ENCODE measurements at places on chromosomes 3 and 15.

GRCh38 chr3:31247850-31248562 is 284.7 kb upstream of the STT3B start:
- DNase-seq = no peak

GRCh38 chr3:196645897-196646665 is 6.6 kb downstream of the NRROS start:
- DNase-seq = no peak

DNA sequence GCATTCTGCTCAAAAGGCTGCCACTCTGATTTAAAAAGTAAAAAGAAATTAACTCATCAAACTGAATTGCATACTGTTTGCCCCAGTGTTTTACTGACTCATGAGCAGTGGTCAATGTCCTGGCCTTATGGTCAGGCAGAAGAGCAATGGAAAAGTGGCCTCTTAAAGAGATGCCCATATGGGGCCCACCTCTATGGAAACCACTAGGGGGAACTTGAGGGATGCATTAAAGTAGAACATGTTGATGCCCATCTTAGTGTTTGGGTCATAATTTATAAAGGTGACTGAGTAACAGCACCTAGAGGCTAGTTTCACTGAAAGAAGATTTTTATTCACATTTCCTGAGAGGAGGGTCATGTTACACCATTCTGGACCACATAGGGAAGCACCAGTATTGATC is 66.5 kb upstream of the RNU6-1 start:
- no peak for DNase-seq

DNA sequence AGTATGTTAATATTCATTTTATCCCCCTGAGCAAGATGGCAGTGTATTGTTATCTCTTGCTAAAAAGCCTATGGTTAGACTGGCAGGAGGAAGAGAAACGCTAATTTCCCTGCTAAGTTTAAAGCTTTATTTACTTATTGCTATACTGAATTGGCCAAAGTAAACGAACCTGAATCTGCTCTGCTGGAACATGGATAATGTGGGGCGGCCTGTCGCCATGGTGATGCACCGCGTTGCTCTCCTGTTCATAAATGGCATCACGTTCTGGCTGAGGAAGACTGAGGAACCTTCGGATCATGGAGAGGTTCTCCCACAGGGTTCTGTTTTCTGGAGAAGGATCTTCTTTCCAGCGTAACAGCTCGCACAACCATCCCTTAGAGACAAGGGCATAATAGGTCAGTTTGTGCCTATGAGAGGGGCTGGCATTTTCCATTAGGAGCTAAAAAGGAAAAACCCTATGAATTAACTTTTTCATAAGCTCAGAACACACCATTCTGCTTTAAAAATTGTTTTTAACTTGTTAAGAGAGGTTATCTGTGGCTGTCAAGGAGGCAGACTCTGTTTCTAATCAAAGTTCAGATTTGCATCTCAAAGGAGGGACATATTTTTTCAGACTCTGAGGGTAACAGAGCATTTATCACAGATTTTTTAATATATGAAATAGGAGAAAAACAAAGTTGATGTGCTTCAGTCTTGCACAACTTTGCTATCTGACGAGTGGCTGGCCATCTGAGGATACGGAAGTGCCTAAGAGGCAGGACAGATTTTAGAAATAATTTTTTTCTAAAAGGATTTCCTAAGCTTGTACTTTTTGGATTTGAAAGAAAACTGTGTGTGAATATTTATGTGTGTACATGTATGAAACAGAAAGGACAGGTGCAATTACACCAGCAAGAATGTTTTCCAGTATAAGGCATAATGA is 73.1 kb downstream of the SATB1 start:
- no peak for DNase-seq

- DNase-seq = no peak
Observed at GRCh38 chr3:118089563-118089962, 945.1 kb downstream of the IGSF11 start.

- DNase-seq = no peak
Observed at GRCh38 chr3:24508423-24508839, 13.8 kb upstream of the THRB start.

DNA sequence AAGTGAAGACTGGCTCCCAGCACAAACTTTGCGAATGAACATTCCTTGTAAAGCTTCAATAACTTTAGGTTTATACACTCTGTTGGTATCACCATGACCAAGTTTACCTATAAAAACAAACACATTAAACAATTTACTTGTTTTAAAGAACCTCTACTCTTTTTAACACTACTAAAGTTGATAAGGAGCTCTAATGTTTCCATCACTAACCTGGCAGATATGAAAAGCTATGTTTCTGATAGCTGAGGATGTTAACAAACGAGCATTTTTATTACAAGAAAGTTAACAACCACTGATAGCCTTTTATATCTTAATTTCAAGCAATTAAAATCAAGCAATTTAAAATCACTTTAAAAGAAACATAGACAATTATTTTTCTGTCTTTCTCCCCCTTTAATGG is 80.8 kb downstream of the HERC1 start:
- no peak for DNase-seq

GRCh38 chr3:178324356-178324755 is 211.9 kb upstream of the KCNMB2 start:
- no peak for DNase-seq

GRCh38 chr15:41923401-41923997 is 29.6 kb upstream of the SPTBN5 start:
- DNase-seq = no peak

- DNase-seq = no peak
Observed at GRCh38 chr3:94132777-94133176, 69.9 kb downstream of the NSUN3 start.

DNA sequence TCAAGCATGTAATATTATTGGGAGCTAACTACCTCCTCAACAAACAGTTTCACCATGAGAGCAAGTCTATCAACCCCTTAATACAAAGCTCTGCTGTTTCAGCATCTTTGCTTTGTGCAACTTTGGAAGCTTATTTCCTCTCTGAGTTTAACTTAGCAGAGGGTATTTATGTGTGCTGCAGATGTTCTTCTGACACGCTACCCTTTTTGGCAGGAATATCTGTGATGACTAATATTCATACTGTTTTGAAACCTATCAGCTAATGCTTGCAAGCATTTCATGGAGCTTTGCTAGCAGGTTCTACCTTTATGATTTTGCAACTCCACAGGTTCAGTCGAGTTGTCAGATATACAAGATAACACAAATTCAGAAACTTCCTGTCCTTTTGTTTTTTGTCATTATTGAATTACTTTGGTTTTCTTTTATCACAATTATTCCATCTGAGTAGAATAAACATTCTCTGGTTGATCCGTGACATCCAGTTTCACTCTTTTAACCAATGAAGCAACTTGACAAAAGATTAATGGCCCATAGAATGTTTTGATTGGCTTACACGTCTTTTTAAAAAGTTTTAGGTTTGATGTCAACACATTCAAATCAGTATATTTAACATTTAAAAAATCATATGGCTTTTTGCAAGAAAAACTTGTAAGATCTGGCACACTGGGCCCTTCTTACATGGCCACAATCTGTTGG is 1.7 kb upstream of the SLC9A9 start:
- no peak for DNase-seq

DNA sequence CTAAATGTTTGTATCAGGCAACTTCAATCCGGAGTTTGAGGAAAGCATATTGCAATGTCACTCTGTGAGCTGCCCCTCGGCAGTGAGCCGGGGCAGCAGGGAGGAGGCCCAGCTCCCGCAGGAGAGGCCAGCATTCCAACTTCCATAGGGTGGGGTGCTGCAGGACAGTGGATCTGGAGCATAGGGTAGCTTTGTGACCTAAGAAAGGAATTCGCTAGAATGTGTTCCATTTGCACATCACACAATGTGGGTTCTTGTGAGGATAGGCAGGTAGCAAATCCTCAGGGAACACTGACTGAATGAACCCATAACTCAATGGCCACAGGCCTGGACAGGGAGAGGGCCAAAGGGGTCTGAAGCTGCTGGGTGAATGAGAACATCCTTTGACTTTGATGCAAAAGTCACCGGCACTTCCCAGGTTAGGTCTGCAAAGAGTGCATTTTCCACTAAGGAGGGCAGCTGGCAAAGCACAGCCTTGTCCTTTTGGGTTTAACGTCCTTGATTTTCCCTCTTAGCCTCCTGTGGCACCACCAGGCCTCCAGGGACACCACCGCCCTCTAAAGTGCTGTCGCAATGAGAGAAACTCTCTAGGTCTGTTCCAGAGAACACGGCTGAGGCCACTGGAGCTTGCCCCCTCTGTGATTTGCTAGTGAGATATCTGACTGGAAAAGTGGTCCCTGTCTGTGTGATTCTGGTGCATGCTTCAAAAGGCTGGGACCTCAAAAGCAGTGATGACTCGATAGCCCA is 36.2 kb downstream of the GABRB3 start:
- DNase-seq = no peak

Data from activated T-cell treated with anti-CD3 and anti-CD28 coated beads, Interleukin-2, amount 50 U/mL, for 1 hour (primary cell).